ENCODE measurements at places on chromosomes 16 and 17.

DNA sequence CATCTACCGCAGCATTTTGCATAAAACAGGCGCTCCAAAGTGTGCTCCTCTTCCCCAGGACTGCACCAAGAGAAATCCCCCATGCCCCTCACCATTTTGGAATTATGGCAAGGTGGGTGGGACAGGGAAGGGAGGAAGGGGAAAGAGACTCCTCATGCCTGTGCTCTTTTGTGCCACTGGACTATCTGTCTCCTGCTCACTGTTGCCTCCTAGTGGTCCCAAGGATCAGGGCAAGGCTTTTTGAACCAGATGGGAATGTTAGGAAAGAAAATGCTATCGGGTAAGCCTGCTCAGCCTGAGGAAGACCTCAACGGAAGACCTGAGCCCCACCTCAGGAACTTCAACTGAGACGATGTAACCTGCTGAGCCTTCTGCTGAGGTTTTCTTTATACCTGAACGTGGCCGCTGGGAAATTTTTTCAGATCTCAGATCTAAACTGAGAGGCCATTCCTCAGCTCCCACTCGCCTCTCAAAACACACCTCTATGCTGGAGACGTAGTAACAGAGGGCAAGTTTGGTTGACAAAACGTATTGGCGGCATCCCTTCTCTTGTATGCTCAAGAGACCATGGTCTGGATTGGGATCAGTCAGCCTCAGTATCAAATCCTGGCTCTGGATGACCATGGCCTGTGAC is 58.3 kb downstream of the SPACA3 start:
- no peak for DNase-seq

- no peak for DNase-seq
Measured at GRCh38 chr16:31002862-31003341, 7.5 kb downstream of the STX1B start.

DNA sequence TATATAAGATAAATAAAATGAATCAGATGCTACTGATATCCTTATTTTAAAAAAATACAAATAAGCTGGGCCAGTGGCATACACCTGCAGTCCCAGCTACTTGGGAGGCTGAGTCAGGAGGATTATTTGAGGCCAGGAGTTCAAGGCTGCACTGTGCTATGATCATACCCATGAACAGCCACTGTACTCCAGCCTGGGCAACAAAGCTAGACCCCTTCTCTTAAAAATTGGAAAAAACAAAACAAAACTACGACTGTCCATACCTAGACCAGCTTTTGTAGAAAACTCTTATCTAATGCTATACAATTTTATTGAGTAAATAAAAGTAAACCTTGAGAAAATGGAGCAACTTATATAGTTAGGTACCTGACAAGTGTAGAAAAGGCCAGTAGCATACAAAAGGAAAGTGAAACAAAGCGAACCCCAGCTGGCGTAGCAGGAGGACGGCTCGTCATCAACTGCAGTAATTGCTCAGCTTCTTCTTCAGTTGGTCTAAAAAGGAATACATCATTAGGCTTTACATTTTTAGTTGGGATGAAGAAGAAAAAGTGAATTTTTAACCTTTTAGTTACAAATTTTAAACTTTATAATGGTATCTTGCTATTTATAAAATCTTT is 23.6 kb downstream of the INTS2 start:
- DNase-seq: no peak

- no peak for DNase-seq
Measured at GRCh38 chr16:17177242-17177958, 293.4 kb downstream of the XYLT1 start.

GRCh38 chr17:49021768-49022103 is 24.6 kb downstream of the IGF2BP1 start:
- DNase-seq: no peak

- no peak for DNase-seq
Measured at GRCh38 chr16:71350821-71351557, 7.5 kb upstream of the CALB2 start.

GRCh38 chr16:79430191-79430678 is 170.3 kb downstream of the MAF start:
- DNase-seq: no peak

DNA sequence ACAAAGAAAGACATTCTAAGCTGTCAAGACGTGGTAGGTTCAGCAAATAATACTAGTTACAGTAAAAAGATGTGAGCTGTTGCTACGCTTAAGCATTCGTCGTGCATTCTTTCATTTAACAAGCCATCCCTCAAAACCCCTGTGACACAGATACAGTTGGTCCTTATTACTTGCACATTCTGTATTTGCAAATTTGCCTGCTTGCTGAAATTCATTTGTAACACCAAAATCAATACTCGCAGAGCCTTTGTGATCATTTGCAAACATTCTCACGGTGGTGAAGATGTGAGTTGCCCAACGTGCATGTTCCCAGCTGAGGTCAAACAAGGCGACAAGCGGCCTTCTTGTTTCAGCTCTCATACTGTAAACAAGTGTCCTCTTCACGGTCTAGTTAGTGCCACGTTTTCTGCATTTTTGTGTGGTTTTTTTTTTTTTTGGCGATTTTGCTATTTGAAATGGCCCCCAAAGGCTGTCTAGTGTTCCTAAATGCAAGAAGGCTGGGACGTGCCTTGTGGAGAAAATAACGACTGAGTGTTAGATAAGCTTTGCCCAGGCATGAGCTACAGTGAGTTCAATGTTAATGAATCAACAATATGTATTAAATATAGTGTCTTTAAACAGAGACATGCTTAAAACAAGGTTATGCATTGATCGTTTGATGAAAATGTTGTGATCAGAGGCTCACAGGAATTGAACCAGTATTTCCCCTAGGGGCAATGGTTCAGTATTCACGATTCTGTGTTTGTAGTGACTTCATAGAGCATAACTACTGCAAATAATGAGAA is 84.1 kb downstream of the RAB11FIP4 start:
- no peak for DNase-seq

- DNase-seq: no peak
Measured at GRCh38 chr16:67423611-67424260, 7.2 kb upstream of the HSD11B2 start.

GRCh38 chr17:74215342-74215727 is 2.0 kb downstream of the TTYH2 start:
- no peak for DNase-seq

GRCh38 chr17:82553210-82553930 is 33.8 kb downstream of the FOXK2 start:
- no peak for DNase-seq

GRCh38 chr16:2500430-2500917 is 13.3 kb upstream of the ATP6V0C start:
- DNase-seq: no peak

- no peak for DNase-seq
Measured at GRCh38 chr16:2420035-2420434, 9.2 kb upstream of the CCNF start.

- DNase-seq: no peak
Measured at GRCh38 chr16:63960321-63960720, 1161.5 kb downstream of the CDH11 start.

DNA sequence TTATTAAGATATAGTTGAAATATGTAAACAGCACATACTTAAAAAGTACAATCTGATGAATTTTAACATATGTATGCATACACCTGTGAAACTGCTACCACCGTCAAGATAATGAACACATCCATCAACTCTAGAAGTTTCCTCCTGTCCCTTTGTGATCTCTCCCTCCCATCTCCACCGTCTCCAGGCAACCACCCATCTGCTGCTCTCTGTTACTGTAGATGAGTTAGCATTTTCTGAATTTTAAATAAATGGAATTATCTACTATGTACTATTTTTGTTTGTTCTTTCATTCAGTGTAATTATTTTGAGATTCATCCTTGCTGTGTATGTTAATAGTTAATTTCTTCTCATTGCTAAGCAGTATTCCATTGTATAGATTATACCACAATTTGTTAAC is 40.2 kb upstream of the SMPD3 start:
- DNase-seq: no peak

GRCh38 chr16:77888871-77889270 is 100.5 kb downstream of the VAT1L start:
- no peak for DNase-seq

- DNase-seq: no peak
Measured at GRCh38 chr17:9499041-9499440, 76.6 kb downstream of the STX8 start.

DNA sequence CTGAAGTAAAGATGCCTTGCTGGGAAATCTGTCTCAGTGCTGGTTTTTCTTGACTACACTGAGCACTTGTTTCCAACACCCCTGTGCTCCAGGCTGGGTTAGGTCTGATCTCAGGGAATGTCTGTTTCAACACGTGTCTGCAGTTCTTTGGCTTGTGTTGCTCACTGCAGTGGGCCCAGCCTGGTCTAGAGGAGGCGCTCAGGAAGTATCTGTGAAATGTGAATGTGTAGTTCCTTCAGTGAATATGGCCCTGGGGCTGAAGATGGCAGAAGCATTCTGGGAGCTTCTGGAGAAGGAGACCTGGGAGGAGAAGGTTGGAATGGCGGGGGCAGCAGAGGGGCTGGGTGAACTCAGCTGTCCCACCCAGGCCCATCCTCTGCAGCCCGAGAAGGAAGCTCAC is 8.1 kb upstream of the YPEL3 start:
- no peak for DNase-seq

DNA sequence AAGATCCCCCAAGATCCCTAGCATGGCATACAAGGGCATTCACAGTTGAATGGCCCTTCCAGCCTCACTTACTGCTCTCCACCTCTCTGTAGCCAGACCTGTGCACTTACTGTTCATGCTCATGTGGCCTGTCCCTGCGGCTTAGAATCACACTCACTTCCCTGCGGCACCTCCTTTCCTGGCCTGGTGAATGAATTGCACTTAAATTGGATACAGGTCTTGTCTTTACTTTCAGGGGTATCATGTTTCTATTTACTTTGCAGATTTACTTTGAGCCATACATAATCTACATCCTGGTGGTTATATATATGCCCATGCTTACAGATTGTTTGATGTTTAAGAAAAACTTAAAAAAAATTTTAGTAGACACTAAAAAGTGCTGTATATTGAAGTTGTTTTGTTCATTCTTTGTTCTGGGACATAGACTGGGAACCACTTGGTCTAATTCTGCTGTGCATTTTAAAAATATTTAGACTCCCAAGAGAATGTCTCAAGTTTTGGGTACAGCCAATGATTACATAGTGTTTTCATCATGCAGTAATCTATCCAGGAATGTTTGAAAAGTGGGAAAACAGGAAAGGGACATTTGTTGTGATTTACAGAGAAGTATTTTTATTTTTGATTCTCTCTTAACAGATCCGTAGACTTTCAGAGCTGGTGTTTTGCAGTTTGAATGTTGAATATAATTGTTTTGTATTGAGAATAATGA is 63.9 kb downstream of the NUP88 start:
- DNase-seq: no peak

DNA sequence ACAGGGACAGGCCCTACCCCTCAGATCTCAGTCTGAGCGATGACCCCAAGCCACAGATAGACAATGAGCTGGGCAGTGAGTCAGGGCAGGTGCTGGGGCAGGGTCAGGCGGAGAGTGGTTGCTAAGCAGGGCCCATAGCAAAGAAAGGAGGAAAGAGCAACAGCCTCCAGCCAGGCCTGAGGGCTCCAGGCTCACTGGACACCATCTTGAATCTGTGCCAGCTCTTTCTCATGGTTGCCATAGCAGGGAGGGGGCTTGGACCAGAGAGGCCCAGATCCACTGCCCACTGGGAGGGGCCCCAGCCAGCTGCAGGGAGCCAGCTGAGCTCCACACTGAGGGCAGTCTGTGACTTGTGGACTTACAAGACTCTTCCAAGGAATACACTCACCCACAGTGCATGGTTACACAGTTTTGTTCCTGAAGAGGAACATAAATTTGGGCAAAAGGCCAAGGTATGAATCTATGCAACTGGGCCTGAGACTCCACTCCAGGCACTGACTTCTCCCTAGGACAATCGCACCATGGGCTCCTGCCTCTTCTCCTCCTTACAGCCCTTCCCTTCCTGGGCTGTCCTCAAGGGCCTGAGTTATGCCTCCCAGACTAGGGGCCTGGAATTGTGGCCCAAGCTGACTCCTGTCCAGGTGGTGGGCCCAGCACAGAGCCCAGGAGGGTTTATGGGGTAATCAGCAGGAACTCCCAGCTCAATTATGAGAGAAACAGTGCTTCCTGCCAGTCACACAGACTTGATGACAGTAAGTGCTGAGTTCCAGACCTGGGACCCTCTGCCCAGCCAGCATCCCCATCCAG is 59.9 kb downstream of the BEAN1 start:
- DNase-seq: peak; percentile 24

GRCh38 chr16:85222155-85222863 is 110.0 kb upstream of the CIBAR2 start:
- no peak for DNase-seq

- peak; percentile 84 for DNase-seq
Measured at GRCh38 chr17:1108765-1109605, 70.8 kb downstream of the ABR start.

GRCh38 chr17:30172560-30172959 is 55.9 kb downstream of the NSRP1 start:
- no peak for DNase-seq

- DNase-seq: no peak
Measured at GRCh38 chr16:81558444-81559175, 114.0 kb downstream of the CMIP start.

DNA sequence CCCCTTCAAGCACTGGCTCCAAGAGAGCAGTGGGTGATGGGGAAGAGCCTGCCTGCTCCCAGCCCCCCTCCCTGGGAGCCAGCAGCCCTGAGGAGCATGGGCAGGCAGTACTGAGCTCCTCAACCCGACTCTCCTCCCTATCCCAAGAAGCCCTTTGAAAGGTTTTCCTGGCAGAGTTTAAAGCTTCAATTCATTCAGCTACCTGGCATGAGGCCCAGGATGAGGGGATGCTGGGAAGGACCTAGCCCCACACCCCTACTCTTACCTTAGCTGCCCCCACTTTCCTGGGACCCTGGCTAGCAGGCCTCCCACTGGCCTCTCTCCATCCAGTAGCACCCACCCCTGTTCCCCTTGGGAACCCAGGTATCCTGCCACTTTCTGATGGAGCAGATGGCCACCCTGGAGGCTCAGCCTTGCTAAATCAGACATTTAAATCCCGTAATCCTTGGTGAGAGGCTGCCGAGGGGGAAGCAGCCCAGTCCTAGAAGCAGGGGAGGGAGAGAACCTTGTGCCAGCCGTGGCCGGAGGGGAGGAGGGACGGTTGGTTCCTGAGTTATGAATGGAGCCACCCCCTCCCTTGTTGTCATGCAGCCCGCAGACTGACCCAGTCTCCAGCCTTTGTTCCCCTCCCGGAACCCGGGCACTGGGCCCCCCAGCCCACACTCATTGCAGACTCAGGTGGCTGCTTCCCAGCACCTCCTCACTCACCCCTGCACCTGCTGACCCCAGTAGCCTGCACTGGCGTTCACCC is 17.1 kb downstream of the ATP1B2 start:
- DNase-seq: no peak
